ENCODE measurements at places on chromosomes 3 and 15. TPM values are rescaled to one million over a fixed set of nuclear protein-coding genes. Genes with fewer than 3 reads are reported as not detected.

DNA sequence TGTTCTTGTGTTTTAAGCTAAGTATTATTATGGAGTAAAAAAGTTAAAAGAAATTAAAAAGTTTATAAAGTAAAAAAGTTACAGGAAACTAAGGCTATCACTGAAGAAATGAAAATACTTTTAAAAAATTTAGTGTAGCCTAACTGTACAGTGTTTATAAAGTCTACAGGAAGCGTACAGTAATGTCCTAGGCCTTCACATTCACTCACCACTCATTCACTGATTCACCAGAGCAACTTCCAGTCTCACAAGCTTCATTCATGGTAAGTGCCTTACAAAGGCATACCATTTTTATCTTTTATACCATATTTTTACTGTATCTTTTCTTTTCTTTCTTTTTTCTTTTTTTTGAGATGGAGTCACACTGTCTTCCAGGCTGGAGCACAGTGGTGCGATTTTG lies 40.7 kb upstream of the SCN5A start:
- DNase-seq, result no peak

GRCh38 chr3:127997016-127997415 lies 55.2 kb upstream of the SEC61A1 start:
- DNase-seq, result no peak

DNA sequence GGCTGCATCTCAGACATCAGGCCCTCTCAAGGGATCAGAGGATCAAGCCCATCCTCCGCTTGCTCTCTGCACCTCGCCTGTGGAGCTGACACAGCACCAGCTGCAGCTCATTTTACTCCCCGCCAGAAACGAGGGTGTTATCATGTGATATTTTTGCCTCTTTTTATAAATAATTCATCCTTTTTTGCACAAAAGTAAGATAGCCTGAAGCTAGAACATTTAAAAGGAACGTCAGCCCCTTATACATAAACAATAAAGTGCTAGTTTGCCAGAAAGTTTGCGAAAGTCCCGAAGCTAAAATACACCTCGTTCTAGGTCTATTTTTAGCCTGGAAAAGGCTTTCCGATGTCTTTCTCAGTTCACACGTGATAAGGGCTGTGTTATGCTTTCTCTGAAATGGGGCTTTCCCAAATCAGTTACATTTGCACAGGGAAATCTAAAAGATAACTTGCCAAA lies 9.6 kb upstream of the FAM174B start:
- no peak for DNase-seq

The PP2D1 gene
- total RNA-seq, result not detected

The CD200 gene
- total RNA-seq, result 0.67 TPM

The IL20RB gene
- 1.5 TPM for total RNA-seq

The TMCO5A gene
- total RNA-seq, result not detected

- no peak for DNase-seq
These were observed 144.0 kb upstream of the IQSEC1 start for GRCh38 chr3:13217253-13217652.

Measured in activated CD8-positive, alpha-beta memory T cell treated with anti-CD3 and anti-CD28 coated beads, Interleukin-2, amount 10 ng/mL, durations not matched to agents 7 days and 5 days (primary cell).